ENCODE measurements at places on chromosomes 5 and 9.

DNA sequence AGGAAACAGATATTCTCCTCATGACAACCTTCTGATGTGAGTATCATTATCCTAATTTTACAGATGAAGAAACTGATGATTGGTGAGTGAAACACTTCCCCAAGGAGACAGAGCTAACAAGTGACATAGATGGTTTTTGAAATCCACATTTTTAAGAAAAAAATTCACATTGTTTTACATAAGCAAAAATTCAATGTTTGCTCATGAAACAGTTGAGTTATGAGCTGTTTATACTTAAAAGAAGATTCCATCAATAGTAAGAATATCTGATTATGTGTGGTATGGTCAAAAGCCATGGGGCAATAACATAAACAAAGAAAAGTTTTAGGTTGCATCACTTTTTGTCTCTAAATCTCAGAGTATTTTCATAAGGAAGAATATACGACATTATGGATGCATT is 167.9 kb upstream of the PAPPA start:
- DNase-seq: no peak

GRCh38 chr5:68708842-68709170 is 385.0 kb upstream of the SLC30A5 start:
- DNase-seq: no peak

- no peak for DNase-seq
Observed at GRCh38 chr9:136760424-136760823, 2.4 kb upstream of the LCN8 start.

GRCh38 chr5:68306361-68307014 is 90.9 kb downstream of the PIK3R1 start:
- DNase-seq: no peak

Data from Right ventricle myocardium inferior (tissue), 1 donor.